ENCODE measurements at places on chromosomes 6 and 20.

- DNase-seq: peak; percentile 27
Observed at GRCh38 chr6:8983202-8983688, 547.9 kb upstream of the SLC35B3 start.

- no peak for DNase-seq
Observed at GRCh38 chr6:39420300-39421265, 98.1 kb upstream of the KCNK16 start.

- no peak for DNase-seq
Observed at GRCh38 chr20:56689318-56689717, 60.2 kb downstream of the TFAP2C start.

DNA sequence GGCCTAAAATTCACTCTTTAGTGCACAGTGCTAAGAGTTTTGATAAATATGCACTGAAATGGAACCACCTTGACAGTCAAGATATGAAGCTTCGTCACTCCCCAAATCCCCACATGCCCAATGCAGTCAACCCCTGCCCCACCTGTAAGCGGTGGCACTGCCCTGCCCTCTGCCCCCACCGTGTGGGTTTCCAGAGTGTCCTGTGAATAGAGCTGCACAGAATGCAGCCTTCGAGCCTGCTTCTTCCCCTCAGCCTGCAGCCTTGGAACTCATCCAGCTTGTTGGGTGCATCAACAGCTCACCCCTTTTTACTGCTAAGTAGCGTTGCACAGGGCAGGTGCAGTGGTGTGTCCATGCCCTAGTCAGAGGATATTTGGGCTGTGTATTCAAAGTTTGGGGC, 216.3 kb downstream of the SYNDIG1 start:
- no peak for DNase-seq

GRCh38 chr6:63452125-63452524, 120.2 kb upstream of the LOC128125822 start:
- DNase-seq: no peak

DNA sequence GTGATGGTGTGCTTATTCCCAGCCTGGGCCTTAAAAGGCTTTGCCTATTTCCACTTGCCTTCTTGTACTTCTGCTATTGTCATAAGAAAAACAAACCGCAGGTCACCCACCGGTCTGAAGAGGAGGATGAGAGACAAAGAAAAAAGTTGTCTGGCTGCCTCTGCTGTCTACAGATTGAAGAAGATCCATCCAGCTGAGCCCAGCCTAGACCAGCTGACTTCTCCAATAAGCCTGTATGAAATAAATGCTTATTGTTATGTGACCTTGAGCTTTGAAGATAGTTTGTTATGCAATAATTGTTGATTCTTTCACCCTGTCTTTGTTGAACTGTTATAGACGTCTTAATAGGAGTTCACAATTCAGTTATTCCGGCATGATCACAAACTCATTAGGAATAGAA, 223.8 kb upstream of the PRSS16 start:
- DNase-seq: no peak

DNA sequence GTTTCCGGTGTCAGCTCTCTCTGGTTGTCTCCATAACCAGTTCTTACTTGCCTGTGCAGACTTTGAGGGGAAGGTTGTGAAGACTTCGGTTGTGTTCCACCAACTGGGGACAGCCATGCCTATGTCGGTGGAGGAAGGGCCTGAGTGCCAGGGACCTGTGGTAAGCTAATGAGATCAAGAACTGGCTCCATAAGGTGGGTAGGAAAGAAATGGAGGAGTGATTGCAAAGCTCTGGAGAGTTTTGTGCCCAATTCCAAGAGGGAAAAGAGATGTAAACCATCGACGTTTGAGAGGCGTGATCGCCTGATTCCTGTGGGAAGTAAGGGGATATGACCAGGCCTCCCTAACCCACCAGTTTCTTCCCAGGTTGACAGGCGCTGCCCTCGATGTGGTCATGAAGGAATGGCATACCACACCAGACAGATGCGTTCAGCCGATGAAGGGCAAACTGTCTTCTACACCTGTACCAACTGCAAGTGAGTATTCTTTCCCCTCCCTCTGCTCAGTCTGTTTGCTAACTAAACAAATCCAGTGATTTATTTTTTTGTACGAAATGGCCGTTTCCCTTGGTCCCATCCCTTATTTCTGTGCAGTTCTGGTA, 893 bp downstream of the POLR1H start:
- no peak for DNase-seq

GRCh38 chr6:134261766-134262165, 56.1 kb downstream of the SGK1 start:
- DNase-seq: no peak
